A549 treated with Mapracorat at 1 μM for 4 hours (cell line): ENCODE measurements at places on chromosomes 5 and 9. TPM values are rescaled to one million over a fixed set of nuclear protein-coding genes. Genes with fewer than 3 reads are reported as not detected.

NTRK2 gene
- total RNA-seq = 0.02 to 0.04 TPM in 2 of 5 replicates, not detected in the others

DOK3 gene
- total RNA-seq = 2.8 to 6.3 TPM (median 4.0 TPM) in 5 replicates

MCTP1 gene
- total RNA-seq = 8.5 to 10.9 TPM (median 9.4 TPM) in 5 replicates

BTNL8 gene
- not detected in 5 replicates for total RNA-seq

MARVELD2 gene
- 2.2 to 3.0 TPM (median 2.5 TPM) in 5 replicates for total RNA-seq

CCDC187 gene
- 0.05 TPM in 1 of 5 replicates, not detected in the others for total RNA-seq

DMRT2 gene
- total RNA-seq = 0.13 to 0.16 TPM in 2 of 5 replicates, not detected in the others

DBH gene
- not detected in 5 replicates for total RNA-seq

PTGES gene
- total RNA-seq = 146 to 175 TPM (median 148 TPM) in 5 replicates

TRPM3 gene
- total RNA-seq = not detected in 5 replicates

CDHR2 gene
- total RNA-seq = 0.09 to 0.19 TPM (median 0.14 TPM) in 4 of 5 replicates, not detected in the other

DROSHA gene
- 39.5 to 43.8 TPM (median 43.2 TPM) in 5 replicates for total RNA-seq

IL5 gene
- not detected in 5 replicates for total RNA-seq

AUH gene
- 8.5 to 10.7 TPM (median 9.3 TPM) in 5 replicates for total RNA-seq

MLANA gene
- not detected in 5 replicates for total RNA-seq

UHRF2 gene
- total RNA-seq = 23.2 to 31.8 TPM (median 28.3 TPM) in 5 replicates

KCNV2 gene
- not detected in 5 replicates for total RNA-seq

ZNF883 gene
- 0.78 to 0.99 TPM (median 0.84 TPM) in 5 replicates for total RNA-seq

LHX6 gene
- total RNA-seq = 1.9 to 2.4 TPM (median 2.1 TPM) in 5 replicates

SPATA31D4 gene
- total RNA-seq = not detected in 5 replicates

NMUR2 gene
- total RNA-seq = 0.08 to 0.21 TPM (median 0.09 TPM) in 4 of 5 replicates, not detected in the other

LVRN gene
- total RNA-seq = 0.08 to 0.42 TPM (median 0.09 TPM) in 5 replicates

ENTR1 gene
- total RNA-seq = 54.8 to 78.3 TPM (median 73.3 TPM) in 5 replicates

SHISAL2B gene
- not detected in 5 replicates for total RNA-seq

AQP3 gene
- 11.5 to 20.2 TPM (median 17.9 TPM) in 5 replicates for total RNA-seq

PRUNE2 gene
- total RNA-seq = 0.26 TPM in 1 of 5 replicates, not detected in the others
